SIG-M5 (cell line): ENCODE measurements at places on chromosomes 7 and 10.
A peak's percentile ranks its signal among the peaks of the same experiment; 100 is the strongest.

DNA sequence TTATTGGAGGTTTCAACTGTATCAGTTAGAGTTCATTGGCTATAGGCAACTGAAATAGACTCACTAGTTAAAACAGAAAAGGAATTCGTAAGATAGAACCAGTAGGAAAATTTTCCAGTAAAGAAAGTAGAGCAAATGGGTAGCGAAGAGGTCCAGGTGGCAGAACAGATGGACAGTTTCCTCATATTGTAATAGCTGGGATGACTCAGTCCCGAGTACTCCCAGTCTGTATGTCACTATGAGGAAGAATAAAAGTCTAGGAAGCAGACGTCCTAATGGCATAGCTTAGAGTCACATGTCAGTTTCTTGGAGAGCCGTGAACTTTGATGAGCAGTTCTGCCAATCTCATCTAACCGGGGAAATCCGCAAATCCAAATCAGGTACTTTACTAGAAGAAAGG is 95.3 kb downstream of the RNF32 start:
- no peak for DNase-seq

DNA sequence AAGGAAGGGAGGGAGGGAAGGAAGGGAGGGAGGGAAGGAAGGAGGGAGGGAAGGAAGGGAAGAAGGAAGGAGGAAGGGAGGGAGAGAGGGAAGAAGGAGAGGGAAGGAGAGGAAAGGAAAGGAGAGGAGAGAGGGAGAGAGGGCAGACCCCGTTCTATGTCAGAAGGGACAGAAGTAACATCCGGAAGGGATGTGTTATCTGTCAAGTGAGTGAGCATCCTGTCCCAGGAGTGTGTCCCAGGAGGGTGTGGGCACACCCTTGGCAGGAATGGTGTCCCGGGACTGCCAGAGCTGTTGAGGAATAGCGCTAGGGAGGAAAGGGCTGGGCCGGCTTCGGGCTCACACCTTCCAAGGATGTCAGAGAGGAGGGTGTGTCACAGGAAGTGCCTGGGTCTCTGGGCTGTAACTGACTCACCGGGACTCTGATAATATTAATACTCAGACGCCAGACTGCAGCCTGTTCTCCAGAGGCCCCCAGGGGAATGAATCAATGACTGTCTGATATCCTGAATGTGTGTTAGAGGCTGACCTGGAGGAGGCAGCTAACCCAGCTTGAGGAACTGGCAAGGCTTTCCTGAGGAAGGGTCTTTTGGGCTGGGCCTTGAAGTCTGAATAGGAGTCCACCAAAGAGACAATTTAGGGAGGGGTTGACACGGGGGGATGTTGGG is 125.6 kb upstream of the TNRC18 start:
- DNase-seq: no peak

GRCh38 chr10:52313933-52314821 is at the start of gene DKK1:
Gene DKK1 (plus strand): TSS chr10:52314281. CDS start chr10:52314435, 154 bp downstream.
- no peak for DNase-seq

GRCh38 chr7:78438433-78438832 is 639.9 kb downstream of the PHTF2 start:
- no peak for DNase-seq

DNA sequence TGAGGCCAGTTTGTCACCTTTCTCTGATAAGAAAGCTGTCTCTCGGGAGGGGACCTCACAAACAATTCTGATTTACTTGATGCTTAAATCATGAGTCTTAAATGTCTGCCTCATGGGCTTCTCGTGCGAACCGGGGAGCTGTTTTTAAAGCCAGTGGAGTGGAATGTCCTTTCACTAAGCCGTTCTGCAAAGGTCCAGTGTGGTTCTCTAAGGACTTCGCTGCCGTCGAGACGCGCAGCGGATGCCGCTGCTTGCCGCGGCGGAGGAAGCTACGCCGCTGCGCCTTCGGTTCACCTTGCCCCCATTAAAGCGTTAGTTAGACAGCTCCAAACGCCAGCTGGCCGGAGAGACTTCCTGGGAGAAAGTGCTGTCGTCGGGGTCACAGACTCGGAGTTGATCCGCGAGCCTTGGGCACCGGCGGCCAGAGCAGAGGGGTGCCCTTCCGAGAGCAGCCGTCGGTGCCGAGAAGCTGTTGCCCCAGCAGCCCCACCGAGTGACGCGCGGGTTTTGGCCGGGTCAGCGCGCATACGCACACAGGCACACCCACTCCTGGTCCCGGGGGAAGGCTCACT is 1.3 kb upstream of the HMX3 start:
- DNase-seq: no peak

- no peak for DNase-seq
Measured at GRCh38 chr10:109939315-109939961, 16.1 kb upstream of the XPNPEP1 start.

- no peak for DNase-seq
Measured at GRCh38 chr10:88616250-88616977, 29.9 kb downstream of the LIPJ start.

- DNase-seq: peak; percentile 92
Measured at GRCh38 chr7:72805526-72806494, 22.2 kb downstream of the TYW1B start.

DNA sequence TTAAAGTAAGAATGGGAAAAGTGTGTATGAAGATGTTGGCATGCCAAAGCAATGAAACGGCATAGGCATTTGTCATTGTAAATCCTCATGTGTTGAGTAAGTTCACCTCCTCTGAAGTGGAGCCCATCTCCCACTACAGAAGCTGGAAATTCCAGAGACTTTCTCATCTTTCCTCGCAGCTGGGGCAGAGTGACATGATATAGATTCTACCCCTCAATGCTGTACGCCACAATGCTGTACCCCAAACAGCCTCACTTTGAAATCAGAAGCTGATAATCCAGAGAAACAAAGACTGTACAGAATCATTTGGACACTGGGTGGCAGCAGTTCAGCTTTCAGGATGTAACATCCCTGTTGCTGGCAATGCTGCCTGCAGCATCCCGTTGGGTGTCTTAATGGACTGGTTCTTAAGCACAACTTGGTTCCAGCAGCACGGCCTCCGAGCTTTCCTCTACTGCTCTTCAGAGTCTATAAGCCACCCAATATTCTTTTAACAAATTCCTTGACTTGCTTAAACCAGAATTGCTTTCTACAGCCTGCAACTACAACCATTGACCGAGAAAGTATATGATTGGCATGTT is 18.8 kb downstream of the ZC3HAV1L start:
- peak; percentile 14 for DNase-seq

- no peak for DNase-seq
Measured at GRCh38 chr10:22831586-22831985, 96.3 kb upstream of the ARMC3 start.

GRCh38 chr7:133082390-133082766 is 488 bp upstream of the CHCHD3 start:
- no peak for DNase-seq

DNA sequence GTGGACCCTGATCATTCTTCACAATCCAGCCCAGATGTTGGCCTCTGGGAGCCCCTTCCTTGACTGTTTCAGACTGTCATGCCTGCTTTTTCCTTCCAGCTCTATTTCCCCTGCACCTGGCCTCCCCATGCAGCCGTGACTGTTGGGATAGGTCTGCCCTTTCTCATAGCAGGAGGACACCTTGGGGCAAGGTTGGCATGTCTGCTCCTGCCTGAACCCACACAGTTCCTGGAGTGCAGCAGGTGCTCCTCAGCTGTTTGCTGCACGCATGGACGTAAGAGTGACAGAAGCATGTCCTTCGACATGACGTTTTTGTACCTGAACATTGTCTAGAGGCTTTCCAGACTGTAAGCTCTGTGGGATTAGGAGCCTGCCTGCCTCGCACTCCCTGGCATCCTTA is 24.0 kb downstream of the POR start:
- DNase-seq: no peak

DNA sequence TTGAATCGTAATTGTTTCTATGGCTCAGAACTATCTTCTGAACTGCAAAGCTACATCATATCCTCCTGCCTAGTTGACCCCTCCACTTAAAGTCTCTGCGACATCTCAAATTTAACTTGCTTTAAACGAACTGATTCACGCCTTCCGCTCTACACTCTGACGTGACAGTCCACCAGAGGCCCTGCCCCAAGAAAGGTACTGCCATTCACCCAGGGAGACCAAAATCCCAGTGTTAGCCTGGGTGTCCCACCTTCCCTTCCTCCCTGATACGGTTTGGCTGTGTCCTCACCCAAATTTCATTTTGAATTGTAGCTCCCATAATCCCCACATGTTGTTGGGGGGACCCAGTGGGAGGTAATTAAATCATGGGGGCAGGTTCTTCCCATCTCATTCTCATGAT is 90.8 kb downstream of the CPXM2 start:
- DNase-seq: no peak

DNA sequence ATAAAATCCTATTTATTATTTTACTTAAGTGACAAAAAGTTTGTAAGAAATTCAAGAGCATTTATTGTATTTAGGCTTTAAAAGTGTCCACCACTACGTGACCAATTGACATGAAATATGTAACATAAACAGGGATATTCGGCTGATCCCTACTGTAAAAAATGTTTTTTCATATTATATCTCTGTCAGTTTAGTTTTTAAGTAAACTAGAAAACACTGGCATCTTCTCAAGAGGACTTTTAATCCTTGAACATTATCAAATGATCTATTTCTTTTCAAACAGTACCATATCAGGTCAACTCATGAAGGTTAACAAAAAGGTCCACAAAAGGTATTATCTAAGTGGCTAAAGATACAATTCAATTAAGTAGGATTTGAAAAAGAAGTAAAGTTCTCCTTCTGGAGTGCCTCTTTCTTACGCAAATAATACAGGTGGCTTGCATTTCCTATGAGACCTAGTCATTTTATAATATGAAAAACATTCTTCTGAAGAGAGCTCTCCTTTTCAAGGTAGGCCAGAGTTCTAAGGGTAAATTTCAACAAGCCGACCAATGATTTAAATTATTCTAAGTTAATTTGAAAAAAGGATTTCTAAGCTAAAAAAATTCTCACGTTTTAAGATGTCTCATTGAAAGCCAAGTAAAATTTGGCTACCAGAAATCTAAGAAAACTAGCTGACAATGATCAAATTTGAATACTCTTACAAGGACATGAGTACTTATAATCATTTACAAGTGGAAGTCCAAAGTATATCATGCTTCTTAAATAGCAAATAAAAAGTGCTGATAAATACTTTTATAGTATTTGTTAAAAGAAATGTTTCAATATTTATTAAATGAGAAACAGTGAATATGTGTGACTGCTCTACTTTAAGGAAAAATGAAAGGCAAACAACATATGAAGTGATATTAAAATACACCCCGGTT is 133.5 kb downstream of the NRBF2 start:
- no peak for DNase-seq

- no peak for DNase-seq
Measured at GRCh38 chr10:68560943-68561864, 1.1 kb downstream of the TET1 start.

- no peak for DNase-seq
Measured at GRCh38 chr7:134985894-134986362, 380 bp upstream of the AGBL3 start.
